Activated CD4-positive, alpha-beta T cell treated with anti-CD3 and anti-CD28 coated beads, Interleukin-2, Interleukin-6, amounts not matched to agents 100 ng/mL and 50 ng/mL, durations not matched to agents 16 hours and 8 hours (primary cell): ENCODE measurements at places on chromosomes 16 and 17.

- no peak for DNase-seq
Observed at GRCh38 chr17:29155966-29156338, 24.2 kb downstream of the MYO18A start.

DNA sequence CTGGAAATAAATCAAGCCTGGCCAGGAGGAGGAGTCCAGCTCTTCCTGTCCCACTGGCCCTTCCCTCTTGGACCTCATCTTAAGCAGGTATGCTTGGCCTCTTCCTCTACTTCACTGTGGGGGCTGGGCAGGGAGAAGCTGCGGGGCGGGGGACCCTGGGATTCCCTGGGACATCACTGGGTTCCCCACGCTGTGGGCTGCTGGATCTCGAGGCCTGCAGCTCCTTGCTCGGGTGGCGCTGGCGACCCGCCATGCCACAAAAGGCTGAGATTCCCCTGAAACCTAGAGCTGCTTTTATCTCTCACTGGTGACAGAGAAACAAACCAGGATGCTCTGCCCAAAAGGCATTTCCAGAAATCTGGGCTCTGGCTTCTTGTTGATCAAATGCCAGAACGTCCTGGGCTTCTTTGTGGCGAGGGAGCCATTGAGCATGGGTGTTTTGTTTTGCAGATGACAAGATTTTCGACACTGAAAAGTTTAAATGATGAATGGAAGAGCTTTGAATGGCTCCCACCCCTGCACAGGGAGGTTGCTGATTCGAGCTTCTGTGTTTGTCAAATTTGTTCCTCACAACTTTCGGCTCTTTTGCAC, 8.6 kb upstream of the PGS1 start:
- DNase-seq = no peak

GRCh38 chr16:85523602-85524364, 89.3 kb upstream of the GSE1 start:
- no peak for DNase-seq

GRCh38 chr17:57926723-57927047, 28.5 kb downstream of the CUEDC1 start:
- no peak for DNase-seq

GRCh38 chr16:69555437-69555836, 10.3 kb upstream of the NFAT5 start:
- DNase-seq = no peak

- DNase-seq = no peak
Observed at GRCh38 chr16:2056077-2056476, 8.3 kb downstream of the TSC2 start.

GRCh38 chr17:81869221-81870130, 1.7 kb downstream of the ARHGDIA start:
- peak; percentile 60 for DNase-seq

GRCh38 chr16:12186774-12187335, 210.3 kb downstream of the SNX29 start:
- no peak for DNase-seq

DNA sequence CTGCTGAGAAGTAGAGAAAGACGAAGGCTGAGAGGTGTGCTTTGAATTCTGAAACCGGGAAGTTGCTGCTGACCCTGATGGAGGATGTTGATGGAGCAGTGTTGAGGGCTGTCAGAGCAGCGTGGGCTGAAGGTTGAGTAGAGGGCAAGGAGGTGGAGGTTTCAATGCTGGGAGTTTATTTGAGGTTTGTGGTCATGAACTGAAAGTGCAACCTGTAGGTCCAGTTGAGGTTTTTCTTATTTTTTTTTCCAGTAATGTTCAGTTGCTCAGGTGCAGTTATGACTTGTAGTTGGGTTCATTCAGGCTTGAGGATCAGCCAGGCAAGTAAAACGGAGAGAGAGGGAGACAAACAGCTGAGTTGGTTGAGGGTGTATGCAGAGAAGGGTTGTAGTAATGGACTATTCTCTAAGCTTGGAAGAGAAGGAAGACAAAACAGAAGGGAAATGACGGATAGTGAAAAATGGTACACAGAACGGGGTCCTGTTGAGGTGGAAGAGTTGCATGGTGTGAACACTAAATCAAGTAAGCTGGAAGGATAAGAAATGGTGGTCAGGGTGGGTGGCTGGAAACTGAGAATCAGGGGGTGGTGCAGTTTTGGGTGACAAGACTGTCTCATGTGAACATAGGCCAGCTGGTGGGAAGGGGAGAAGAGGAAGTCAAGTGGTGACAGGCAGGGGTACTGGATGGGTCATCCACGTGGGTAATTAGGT, 8.7 kb upstream of the UBE2G1 start:
- DNase-seq = peak; percentile 86

DNA sequence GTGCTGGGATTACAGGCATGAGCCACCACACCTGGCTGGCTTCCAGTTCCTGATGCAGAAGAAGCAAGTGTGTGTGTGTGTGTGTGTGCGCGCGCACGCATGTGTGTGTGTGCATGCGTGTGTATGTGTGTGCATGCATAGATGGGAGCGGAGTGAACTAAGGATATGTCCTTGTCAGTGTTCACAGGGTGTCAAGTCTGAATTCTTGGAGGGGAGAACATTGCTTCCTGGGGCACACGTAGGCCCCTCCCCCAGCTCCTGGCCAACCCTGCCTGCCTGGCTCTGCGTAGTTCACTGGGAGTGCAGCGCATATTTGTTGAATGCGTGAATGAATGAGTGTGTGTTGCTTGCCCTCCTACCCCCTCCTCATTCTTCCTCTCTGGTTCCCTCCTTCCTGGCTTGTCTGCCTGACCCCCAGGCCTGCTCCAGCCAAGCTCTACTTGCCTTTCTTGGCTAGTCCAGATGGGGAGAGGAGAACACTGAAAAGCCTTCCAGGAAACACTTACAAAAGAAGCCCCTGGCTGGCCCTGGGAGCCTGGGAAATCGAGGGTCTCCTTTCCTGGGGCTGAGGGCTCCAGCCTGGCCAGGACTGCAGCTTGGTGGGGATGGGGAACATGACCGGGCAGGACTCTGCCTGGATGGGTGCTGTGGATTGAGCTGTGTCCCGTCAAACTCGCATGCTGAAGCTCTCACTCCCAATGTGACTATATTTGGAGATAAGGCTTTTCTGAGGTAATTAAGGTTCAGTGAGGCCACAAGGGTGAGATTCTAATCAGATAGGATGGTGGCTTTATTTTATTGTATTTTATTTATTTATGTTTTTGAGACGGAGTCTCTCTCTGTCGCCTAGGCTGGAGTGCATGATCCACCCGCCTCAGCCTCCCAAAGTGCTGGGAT, 27.9 kb downstream of the IGFBP4 start:
- no peak for DNase-seq

- DNase-seq = peak; percentile 78
Observed at GRCh38 chr17:4728124-4728523, 3.1 kb upstream of the MED11 start.

DNA sequence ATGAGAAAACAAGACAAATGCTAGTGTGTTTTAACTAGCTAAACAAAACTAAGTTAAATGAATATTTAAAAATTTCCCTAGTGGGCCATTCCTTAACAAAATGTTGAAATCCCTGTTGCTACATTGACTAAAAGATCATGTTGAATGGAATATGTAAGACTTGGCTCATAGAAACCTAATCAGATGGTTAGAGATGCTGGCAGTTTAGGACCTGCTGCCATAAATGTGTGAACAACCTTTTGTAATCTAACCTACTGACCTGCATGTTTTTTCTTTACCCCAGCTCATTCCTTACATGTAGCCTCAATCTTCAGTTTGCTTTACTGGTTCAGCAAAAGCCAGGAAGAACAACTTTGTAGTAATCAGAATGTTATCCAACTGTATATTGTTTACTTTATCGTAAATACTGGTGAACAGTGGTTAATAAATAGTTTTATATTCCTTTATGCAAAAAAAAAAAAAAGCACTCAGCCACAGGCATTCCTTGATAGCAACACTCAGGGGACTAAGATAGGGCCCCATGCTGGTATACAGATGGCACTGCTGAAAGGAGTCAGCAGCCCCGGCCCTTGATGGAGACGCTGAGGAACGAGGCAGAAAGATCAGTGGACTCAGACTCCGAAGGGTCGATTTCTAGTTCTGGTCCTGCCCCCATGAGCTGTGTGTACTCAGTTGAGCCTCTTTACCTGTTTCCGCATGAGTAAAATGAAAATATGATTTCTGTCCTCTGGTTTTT, 78.2 kb downstream of the MARF1 start:
- no peak for DNase-seq

DNA sequence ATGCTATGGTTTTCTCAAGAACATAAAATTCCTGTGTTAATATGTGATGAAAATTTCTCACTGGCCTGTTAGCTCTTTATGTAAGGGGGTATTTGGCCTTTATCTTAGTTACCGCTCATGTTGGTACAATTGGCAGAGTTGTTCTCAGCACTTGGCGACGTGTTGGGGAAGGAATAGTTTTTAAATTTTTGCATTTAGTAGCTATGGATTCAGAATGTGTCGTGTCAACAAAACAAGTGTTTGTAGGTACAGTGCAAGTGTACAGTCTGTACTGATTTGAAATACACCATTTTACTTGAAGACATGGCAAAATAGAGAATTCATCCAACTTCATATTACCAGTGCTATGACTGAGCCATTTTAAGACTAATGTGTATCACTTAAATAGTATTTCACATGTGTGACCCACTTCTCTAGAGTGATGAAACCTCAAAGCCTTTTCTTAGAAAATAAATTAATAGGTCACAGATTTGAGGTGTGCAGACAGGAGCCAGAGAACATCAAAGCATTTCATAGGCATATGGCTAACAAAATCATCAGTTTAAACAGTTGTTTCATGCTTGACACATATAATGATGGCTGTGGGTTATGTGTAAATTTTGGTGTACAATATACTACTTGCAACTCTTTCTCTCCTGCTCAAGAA, 150.8 kb downstream of the PHKB start:
- no peak for DNase-seq

- no peak for DNase-seq
Observed at GRCh38 chr16:89482150-89482816, 8.1 kb downstream of the ANKRD11 start.

- no peak for DNase-seq
Observed at GRCh38 chr17:42289611-42290181, 1.4 kb downstream of the STAT5A start.

GRCh38 chr17:77323413-77324171, 182.8 kb downstream of the SEC14L1 start:
- no peak for DNase-seq

DNA sequence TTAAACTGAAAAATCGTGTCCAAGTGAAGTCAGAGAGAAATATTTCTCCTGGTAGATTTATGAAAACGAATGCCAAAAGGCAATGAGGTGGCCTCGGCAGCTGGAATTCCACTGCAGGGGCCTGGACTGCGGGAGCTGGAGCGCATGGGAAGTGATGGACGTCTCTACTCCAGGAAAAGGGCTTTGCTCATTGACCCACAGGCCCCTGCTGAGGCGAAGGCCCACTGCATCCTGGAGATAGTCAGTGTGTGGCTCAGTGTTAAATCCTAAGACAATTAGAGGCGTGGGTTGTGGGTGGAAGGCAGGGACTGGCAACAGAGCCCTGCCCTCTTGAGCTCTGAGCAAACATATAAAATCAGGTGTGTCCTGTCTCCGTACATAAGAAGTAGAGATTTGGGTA, 191.4 kb downstream of the SLC39A11 start:
- no peak for DNase-seq

- peak; percentile 35 for DNase-seq
Observed at GRCh38 chr16:56513972-56514371, 5.9 kb downstream of the BBS2 start.

DNA sequence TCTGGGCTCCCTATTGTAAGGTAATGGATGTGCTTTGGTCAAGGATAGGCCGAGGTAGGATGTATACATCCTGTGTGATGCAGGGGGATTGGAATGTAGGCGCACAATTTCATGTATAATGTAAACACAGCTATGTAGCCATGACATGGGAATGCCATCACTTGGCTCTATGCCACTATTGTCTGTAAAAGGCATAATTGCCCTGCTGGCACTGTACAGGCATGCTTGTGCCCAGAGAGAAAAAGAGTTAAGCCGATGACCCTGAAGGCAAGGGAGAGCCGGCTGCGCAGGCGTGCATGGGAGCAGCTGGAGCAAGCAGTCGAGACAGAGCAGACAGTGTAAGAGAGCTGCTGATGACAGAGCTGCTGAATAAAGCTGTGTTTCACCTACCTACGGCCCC, 212.5 kb upstream of the CPHXL start:
- DNase-seq = no peak

DNA sequence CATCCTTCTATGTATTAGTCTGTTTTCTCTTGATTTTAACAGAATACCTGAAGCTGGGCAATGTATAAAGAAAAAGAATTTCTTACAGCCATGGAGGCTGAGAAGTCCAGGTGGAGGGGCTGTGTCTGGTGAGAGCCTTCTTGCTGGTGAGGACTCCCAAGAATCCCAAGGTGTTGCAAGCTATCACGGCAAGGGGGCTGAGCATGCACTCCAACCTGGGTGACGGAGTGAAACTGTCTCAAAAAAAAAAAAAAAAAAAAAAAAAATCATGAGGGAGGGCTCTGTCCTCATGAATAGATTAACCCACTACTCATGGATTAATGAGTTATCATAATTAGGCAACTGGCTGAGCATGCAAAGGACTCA, 19.4 kb downstream of the NQO1 start:
- no peak for DNase-seq

DNA sequence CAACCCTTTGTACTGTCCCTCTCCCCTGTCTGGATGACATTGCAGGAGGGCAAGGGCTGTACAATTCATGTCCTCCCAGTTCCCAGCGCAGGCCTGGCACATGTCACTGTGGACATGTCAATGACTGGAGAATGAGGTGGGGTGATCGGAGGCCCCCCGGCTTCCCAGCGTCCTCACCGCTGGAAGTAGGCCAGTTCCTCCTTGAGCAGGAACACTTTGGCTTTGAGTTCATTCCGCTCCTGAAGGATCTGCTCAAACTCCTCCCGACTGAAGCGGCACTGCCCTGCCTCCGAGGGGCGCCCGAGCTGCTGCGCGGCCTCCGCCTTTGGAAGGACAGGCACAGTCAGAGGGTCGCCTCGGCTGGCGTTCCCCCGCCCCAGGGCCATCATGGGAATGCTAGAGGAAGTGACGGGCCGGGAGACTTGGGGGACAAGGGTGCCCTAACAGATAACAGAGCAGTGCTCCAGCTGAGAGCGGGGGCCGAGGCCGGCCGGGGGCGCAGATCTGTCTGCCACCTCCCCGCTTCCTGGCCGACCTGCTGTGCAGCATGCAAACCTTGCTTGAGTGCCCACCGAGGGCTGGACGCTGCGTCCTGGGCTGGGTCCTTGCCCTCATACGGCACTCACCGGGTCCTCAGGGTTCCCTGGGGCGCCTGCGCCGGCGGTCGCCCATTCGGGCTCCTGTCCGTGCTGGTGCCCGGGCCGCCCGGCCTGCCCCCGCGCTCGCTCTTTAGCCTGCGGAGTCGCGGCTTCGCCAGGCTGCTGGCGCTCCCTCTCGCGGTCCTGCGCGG, 1.3 kb downstream of the RILP start:
- no peak for DNase-seq

GRCh38 chr16:63195336-63195735, 1159.1 kb upstream of the CDH8 start:
- no peak for DNase-seq
